ENCODE measurements at places on chromosomes 12 and 14.
A peak's percentile ranks its signal among the peaks of the same experiment; 100 is the strongest.

DNA sequence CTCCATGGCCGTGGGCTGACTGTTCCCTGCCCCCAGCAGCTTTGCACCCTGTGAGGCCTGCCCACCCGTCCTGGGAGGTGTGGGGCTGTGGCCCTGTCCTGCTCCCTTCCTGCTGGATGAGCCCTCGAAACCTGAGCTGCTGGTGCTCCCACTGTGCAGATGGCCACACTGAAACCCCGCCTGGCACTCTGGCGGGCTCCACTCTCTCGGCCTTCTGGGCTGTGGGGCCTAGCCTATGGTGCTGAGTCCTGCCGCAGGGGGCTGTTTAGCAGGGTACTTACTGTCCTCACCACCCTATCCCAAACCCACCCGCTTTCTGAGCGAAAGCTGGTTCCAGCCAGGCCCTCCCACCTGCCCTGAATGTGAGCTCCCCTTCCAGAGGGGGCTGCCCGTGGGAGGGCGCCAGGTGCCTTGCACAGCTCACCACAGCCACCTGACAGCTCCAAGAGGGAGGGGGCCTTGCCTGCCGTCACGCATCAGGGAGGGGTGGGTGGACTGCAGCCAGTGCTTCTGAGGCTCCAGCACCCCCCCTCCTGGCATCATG is 7.3 kb downstream of the SLC25A47 start:
- DNase-seq, result no peak

- no peak for DNase-seq
Measured at GRCh38 chr14:94523265-94523664, 14.0 kb upstream of the SERPINA12 start.

DNA sequence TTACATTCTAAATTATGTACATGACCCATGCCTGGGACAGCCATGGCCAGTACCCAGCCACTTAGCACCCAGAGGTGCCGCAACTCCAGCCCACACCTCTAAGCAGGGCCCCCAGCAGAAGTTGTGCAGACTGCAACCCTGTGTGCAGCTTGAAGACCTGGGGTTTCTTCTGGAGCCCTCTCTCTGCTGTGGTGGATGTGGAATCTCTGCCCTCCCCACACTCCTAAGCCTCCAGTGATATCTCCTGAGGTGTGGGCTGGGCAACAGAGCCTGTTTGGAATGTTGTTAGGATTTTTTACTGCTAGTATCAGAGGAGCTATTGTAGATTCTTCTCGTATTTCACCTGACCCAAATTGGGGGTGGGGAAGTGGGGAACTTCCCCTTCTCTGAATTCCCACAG is 59.4 kb upstream of the TUNAR start:
- no peak for DNase-seq

DNA sequence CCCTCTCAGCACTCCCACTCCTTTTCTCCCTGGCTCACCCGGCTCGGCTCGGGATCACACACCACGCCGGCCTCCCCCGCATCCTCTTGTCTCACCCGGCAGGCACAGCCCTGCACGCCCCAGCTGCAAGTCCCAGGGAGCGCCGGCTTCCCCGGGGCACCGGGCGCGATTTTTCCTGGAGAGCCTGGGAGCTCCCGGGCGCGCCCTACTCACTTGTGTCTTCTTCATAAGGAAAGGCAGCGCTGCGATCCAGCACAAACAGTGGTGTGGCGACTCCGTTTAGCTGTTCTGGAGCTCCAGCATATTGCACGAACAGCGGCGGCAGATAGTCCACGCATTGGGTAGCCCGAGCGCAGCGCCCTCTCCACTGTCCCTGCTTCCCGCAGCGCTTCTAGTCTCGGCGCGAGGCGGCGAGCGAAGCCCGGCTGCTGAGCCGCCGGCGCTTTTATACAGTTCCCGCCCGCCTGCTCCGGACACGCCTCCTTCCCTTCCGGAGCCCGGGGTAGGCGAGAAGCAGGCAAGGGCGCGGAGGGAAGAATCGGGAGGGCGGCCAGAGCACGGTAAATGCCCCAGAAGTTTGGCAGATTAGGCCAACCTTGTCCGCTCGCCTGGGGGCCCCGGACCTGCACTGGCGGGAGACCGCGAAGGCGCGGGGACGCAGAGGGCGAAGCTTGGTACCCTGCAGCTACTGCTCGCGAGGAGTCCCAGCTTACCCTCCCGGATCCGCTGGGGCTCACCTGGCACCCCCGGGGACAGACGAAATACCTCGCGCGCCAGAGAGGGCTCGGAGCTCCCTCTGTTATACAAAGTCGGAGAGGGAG is at the start of gene KITLG:
TSS of gene KITLG (minus strand) at position 421 of the 821 bp plus-strand sequence. CDS start at position 228, 193 bp downstream.
- peak; percentile 66 for DNase-seq

- DNase-seq, result no peak
Measured at GRCh38 chr14:55074662-55075061, 23.2 kb downstream of the MAPK1IP1L start.

- peak; percentile 31 for DNase-seq
Measured at GRCh38 chr12:63294327-63294632, 143.3 kb upstream of the AVPR1A start.

- DNase-seq, result no peak
Measured at GRCh38 chr12:119659289-119659897, 8.5 kb upstream of the PRKAB1 start.

GRCh38 chr14:64158608-64159007 is 135.6 kb downstream of the ESR2 start:
- DNase-seq, result no peak

- no peak for DNase-seq
Measured at GRCh38 chr12:54007538-54008259, 1.1 kb upstream of the HOXC8 start.

DNA sequence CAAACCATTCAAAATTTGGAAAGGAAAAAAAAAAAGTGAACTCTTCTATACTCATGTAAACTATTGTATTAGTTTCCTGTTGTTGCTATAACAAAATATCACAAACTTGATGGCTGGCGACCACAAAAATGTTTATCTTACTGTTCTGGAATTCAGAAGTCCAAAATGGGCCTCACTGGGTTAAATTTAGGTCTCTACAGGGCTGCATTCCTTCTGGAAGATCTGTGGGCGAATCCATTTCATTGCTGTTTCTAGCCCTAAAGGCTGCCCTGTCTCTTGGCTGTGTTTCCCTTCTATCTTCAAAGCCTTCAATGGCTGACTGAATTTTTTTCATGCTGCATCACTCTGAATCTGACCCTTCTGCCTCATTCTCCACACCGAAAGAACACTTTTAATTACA is 105.1 kb upstream of the NAV3 start:
- DNase-seq, result peak; percentile 42

DNA sequence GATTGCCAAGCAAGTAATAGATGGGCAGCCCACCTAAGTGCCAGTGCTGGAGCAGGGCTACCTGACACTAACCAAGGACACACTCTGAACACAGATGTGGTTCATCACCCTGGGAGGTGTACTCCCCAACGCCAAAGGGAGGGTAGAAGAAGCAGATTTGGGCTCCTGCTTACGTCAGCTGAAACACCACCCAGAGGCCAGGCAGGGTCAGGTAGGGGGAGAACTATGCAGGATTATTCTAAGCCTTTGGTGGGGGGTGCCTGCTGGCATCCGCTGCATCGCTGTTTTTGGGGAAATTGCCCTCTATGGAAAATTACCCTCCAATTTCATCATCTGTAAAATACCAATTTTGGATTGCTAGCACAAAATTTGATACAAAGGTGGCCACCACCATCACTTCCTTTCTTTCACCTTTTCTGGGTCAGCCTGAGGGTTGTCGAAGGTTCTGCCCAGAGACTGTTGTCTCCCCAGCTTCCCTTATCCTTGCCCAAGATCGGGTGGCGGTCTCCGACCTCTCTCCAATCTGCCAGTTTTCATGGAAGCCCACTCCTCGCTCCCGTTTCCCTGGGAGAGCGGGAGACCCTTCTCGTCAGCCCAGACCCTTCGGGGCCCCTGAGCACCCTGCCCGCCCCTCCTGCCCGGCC is 535 bp downstream of the BIN2 start:
- DNase-seq, result no peak

DNA sequence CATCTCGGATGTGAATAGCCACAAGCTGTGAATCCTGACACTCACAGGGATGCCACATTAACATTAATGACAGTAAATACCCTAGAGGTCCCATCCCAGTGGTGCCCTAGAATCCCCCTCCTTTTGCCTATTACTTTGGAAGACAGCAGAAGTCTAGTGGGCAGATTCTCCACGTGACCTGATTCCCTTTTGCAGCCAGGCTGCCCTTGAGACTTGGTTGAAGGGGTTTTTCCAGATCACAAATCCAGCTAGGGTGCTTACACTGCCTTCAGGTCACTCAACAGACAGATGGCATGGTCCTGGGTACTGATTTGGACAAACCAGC is 8.7 kb downstream of the HDAC7 start:
- no peak for DNase-seq

DNA sequence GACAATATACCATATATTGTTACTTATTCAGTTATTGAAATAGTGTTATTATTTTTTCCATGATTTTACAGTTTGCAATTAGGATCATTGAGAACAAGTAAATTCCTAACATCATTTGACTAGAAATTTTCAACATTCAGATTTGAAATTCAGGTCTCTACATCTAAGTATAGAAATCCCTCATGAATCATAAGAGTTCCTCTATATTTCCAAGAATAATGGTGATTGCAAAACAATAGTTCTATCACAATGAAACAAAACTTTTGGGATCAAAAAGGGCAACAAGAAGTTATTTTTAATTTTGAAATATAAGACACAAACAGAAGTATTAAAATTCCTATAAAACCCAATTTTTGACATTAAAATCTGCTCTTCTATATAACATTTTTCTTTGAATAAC is 10.8 kb downstream of the CLEC1A start:
- DNase-seq, result no peak

GRCh38 chr14:68562911-68563250 is 230.0 kb downstream of the ZFP36L1 start:
- DNase-seq, result no peak

- no peak for DNase-seq
Measured at GRCh38 chr12:10058387-10058786, 27.9 kb downstream of the CLEC9A start.

DNA sequence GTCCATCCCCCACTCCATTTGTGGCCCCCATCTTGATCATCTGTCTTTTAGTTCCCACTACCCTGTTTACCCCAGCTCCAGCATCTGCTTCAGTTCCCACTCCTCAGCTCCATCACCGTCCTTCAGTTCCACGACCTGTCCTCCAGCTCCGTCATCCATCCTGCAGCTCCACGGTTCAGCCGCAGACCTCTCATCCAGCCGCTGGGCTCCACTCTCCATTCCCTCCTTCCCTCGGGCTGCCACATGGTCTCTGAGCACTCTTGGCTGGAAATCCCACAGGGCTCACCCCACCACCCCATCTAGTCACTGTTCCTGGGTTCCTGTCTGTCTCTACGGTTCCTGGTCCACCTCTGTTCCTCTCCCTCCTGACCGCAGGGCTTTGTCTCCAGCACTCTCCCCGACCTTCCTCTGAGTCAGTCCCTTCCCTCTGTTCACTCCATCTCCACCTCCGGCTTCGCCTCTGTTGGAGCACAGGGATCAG is 3.3 kb upstream of the P3H3 start:
- no peak for DNase-seq

DNA sequence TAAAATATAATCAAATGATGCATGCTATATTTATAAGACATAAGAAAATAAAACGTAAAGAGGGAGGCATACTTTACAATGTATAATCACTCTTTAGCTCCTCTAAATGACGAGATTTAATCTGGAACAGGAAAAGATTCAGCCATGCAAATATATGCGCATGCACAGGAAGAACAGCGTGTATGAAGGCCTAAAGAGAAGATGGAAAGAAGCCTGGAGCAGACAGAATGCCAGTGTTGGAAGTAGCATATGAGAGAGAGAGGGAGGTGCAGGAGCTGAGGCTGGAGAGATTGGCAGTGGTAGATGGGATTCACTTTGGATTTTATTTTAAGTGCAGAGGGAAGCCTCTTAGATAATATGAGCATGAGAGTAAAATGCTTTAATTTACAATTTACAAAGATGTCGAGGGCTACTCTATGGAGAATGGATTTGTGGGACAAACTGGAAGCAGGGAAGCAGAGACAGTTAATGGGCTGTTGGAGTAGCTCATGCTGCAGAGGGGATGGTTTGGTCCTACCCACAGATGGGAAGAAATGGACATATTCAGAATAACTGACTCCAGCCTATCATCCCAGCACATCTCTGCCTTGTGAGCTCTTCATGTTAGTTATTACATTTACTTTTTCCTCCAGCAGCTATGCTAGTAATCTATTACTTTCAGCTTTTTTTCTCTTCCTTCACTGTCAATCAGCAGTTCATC is 411.1 kb downstream of the TMTC2 start:
- DNase-seq, result no peak

DNA sequence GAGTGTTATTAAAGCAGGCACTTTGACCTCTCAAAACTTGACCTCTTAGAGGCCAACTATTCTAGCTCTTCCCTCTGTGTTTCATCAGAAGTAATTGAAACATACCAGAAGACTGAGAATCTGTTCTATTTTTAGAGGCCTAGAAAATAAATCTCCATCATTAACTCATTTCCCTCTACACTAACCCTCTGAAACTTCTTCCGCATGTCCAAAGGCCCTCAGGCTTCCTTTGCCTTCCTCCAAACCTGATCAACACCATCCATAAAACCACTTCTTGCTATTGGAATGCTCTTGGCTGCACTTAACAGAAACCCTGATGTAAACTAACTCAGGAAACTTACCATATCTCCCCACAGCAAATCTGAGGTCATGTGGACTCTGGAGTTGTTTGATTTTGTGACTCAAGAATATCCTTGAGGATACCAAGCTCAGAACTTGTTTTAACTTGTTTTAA is 196.4 kb downstream of the RPAP3 start:
- no peak for DNase-seq

- no peak for DNase-seq
Measured at GRCh38 chr12:111471236-111471635, 65.5 kb downstream of the SH2B3 start.

DNA sequence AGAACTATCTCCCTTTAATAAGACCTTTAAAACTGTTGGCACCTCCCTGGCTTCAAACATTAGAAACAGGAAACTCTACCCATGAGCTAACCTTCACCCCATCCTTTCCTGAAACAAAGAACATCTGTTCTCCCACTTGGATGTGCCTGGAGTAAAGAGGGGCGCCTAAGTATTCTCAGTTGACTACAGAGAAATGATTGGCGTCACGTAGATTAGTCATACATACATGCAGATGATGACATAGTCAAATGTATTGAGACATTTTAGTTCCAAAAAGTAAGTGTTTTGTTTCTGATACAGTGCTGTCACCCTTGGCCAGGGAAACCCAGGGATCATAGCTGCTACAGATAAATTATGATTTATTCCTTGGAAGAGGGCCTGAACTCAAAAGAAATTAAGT is 260.0 kb upstream of the PLEKHG7 start:
- no peak for DNase-seq

GRCh38 chr12:17992002-17992656 is 97.9 kb downstream of the RERGL start:
- DNase-seq, result peak; percentile 71
